ENCODE measurements at places on chromosomes 3 and 15.

GRCh38 chr3:183287301-183287971 is 34.4 kb downstream of the B3GNT5 start:
- no peak for DNase-seq

DNA sequence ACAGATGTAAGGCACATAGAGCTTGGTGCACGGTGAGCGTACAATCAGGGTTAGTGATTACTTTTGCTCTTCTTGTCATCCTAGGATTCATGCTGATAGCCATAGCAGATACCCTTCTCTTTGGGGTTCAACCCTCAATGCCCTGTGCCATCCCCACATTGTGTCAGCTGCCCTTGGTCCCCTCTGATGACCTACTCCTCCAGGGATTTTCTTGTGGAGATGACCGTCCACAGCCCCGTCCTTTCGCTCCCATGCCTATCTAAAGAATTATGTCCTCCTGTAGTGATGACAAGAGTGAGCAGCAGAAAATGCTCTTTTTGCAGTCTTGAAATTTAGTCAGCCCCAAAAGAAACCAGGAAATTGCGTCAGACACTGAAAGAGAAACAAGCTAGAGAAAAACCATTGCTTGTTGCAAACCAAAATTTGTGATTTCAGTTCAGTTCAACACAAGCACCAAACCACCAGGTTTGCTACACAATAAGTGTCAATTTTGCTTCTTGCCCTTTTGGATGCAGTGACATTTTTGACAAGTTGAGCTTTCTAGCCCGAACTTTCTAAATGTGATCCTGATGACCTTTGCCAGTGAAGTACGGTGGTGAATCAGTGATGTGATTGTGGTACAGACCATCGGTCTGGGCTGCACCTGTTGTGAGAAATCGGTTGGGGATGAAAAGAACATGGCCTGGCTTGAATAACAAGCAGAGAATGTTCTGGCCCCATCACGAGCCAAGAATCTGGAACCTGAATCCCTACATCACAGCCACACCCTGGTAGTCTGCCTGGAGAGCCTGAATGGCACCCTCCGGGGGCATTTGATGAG is 41.3 kb downstream of the CMTM7 start:
- no peak for DNase-seq

DNA sequence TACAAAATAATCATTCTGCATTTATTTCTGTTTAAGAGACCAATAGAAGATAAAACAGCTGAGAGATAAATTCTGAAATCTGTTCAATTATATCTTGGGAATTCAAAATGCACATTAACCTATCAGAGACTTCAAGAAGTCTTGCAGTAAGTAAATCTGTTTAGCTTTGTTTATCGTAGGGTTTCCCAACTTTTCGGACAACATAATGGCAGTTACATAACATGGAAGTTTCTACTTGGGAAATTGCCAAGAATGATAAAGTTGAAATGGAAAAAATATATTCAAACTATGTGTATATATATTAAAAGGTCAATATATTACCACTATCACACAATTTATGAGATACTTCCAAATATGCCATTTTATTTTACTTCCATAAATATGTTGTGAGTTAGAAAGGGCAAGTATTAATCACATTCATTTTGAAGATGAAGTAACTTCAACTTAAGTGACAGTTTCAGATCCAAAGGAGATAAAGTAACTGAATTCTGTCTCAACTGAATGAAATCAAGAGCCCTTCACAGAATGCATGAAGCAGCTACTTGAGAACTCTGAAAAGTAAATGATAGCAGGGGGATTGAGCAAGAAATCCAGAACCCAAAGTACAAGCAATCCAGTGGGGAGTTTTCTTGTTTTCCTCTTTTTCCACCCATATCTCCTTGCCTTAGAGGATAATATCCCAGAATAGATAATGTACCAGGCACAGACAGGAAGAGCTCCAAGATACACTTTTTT is 108.8 kb downstream of the PLOD2 start:
- no peak for DNase-seq

DNA sequence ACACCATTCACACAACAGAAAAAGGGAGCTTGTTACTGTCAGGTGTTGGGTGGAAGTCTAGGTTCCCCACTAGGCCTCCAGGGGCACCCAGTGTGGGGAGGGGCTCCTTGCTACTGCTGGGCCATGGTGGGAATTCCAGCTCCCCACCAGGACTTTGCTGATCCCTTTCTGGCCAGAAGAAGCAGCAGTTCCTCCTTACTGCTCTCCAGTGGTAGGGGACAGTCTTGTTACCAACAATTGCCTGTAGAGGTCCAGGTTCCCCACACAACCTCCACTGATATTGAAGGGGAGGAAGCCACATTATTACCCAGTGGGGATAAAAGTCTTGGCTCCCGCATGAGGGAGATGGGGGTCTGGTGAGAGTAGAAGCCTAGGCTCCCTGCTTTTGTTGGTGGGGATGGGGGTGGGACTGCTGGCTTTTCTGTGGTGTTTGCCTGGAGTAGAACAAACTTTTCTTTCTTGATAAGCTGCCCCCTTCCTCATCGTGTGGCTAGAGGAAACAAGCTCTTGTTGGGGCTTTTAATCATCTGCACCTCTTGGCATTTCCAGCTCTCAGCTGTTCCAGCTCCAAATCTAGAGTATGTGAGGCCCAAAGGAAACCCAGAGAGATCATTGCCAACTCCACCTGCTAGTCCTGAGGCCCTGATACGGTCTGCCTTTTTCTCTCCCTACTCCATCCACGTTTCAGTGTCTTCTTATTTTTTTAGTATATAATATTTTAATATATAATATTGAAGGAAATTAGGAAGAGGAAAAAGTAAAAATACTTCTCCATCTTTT is 824.2 kb downstream of the AGBL1 start:
- no peak for DNase-seq

DNA sequence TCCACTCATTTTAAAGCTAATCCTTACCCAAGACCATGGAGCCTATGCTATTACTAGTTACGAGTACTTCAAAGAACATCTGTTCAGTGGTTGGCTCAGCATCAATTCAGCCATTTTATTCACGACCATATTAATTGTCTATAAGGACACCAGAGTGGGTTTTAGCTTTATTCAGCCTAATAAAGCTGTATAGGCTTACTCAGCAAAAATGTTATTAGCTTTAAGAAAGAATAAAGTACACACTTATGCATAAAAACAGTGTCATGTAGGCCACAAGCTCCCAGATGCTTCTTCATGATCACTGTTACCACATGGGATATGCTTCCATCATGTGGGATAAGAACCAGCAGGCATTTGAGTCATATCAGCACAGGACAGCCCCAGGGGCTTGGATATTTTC is 87.4 kb upstream of the GPR149 start:
- no peak for DNase-seq

DNA sequence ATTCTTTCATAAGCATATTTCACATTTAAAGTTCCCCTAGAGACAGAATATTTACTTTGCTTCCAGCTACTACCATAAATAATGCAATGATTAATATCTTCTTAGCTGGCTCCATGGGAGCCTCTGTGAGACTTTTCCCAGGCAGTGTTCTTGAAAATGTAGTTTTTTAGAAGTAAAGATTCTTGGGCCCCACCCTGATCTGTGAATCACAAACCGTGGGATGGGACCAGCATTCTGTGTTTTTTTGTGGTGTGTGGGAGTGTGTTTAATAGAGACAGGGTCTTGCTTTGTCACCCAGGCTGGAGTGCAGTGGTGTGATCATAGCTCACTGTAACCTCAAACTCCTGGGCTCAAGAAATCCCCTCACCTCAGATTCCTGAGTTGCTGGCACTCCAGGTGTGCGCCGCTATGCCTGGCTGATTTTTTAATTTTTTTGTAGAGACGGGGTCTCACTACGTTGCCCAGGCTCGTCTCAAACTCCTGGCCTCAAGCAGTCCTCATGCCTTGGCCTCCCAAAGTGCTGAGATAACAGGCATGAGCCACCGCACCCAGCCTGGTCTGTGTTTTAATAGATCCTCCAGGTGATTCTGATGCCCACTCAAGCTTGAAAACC is 83.0 kb downstream of the KLHL25 start:
- DNase-seq: no peak

DNA sequence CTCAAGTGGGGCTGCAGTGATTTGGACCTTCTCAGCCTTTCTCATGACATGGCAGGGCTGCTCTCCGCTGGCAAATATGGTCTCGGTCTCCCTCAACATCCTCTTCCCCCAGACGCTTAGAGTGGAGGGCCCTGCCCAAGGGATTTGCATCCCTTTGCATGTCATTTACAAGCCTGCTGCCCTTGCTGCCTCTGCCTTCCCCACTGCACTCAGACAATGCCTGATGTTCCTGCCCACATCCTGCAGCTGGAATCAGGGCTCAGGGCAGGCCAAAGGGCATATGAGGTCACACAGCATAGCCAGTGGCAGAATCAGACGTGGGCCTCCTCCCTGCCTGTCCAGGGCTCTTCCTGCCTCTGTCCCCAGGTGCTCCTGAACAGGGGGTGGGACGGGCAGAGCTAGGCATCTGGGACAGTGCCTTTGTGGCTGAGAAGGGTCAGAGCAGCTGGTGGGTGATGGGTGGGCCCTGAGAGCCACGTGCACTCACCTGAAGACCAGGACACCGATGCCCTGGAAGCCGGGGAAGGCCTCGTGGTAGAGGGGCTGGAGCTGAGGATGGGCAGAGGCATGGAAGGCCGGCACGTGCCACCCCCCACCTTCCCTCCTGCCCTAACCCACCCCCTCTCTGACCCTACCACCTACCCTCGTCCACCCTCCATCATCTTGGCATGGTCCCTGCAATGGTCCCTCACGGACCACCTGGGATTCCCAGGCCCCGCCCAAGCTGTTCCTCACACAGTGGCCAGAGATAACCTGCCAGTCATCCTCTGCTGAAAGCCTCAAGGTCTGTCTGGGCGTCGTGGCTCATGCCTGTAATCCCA is 27.4 kb upstream of the GOLGA6C start:
- no peak for DNase-seq

DNA sequence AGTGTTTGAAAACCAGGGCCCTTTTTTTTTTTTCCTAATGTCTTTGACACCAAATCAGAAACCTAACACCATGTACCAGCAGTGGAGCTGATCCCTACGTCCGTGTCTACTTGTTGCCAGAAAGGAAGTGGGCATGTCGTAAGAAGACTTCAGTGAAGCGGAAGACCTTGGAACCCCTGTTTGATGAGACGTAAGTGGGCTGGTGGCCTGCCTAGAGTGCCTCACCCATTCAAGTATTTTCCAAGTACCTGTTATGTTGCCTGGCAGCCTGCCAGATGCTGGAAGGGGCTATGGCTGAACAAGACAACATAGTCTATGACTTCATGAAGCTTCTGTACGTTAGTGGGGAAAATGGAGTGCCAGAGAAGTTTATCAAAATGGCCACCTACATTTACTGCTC is 39.7 kb downstream of the ESYT3 start:
- no peak for DNase-seq

- DNase-seq: no peak
Observed at GRCh38 chr3:121995161-121996137, 26.6 kb downstream of the ILDR1 start.

GRCh38 chr15:98382139-98382538 is 266.2 kb upstream of the IGF1R start:
- no peak for DNase-seq

- no peak for DNase-seq
Observed at GRCh38 chr15:64754663-64755426, 20.5 kb downstream of the RBPMS2 start.

GRCh38 chr3:175956964-175957363 is 1097.8 kb downstream of the NAALADL2 start:
- no peak for DNase-seq

DNA sequence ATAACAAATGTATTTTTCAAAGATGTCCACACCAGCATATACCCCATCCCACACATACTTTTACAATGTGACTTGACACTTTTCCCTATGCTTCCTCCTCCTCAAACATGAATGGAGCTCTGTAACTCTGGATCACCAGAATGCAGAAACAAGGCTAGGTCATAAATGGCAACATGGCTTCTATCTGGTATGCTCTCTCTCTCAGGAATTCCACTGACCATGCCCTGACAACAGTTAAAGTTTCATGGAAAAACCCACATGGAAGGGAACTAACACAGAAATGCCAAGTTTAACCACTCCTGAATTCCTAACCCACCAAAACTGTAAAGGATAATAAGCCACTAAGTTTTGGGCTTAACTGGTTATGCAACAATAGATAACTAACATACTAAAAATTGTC is 19.9 kb downstream of the MYO9A start:
- DNase-seq: no peak

DNA sequence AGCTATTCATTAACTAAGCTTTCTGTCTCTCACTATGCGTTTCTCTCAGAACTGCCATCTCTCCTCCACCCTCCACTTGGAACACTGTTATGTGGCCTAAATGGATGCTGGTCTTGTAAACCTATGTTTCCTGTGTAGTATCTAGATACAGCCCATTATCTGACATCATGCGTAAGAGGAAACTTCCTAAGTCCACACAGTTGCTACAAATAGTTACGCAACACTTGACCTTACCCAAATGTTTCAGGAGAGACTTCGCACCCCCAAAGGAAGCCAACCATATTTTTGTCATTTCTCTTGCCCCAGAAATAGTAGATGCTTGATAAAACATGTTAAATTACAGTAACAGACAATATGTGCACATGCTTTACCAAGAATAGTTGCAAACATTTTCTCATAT is 87.2 kb upstream of the TPRG1 start:
- DNase-seq: no peak

DNA sequence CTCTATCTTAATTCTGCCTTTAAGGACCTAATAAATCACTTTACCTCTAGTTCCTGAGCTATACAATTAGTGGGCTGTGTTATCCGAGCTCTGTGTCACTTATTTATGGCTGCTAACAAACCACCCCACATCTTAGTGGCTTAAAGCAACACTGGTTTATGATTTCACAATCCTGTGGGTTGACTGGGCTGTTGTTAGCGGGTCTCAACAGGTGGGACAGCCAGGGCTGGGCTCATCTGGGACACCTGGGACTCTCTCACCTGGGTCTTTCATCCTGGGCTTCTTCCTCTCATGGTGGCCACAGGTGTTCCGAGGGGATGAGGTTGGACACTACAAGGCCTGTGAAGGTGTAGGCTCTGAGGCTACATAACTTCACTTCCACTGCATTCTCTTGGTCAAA is 35.8 kb upstream of the CHST2 start:
- no peak for DNase-seq

- no peak for DNase-seq
Observed at GRCh38 chr15:60519218-60519617, 40.3 kb upstream of the ICE2 start.

GRCh38 chr15:88982304-88982945 is 69.2 kb upstream of the MFGE8 start:
- no peak for DNase-seq

DNA sequence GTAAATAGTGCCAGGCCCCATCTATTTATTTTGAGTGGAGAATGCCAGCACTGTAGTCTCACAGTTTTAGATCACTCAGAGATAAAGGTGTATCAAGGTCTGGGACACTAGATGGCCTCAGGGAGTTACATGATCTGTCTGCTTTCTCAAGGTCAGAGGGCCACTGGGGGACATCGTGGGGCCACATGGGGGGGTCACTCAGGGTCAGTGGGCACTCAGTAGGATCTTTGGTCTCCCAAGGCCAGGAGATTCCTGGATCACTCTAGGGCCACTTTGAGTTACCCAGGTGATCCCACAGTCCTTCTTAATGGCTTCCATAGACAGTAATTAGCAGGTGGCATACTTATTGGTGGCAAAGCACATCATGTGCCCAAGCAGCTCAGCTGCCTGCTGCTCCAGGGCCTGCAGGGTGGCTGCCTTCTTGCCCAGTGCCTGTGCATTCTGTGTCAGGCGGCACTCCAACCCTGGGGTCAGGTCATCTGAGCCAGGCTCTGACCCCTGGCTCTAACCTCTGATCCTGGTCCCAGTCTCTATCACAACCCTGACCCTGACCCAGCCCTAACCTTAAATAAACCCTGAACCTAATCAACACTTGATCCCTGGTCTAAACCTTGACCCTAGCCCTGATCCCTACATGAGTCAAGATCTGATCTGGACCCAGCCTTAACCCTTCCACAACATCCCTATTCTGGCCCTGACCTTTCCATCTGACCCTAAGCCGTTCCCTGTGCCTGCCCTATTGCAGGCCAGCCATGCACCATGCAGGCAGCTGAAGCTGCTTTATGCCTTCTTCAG is 1.8 kb upstream of the LAMB2 start:
- no peak for DNase-seq
